Stimulated activated CD8-positive, alpha-beta memory T cell treated with anti-CD3 and anti-CD28 coated beads, Interleukin-2, amount 100 ng/mL, for 1 hour (primary cell): ENCODE measurements at places on chromosomes 7 and 10.

- no peak for DNase-seq
These were observed 12.0 kb upstream of the CALML5 start for GRCh38 chr10:5511231-5511884.

GRCh38 chr7:33477719-33478480 is 348.5 kb downstream of the BBS9 start:
- no peak for DNase-seq

- DNase-seq: no peak
These were observed 295.6 kb downstream of the DPP6 start for GRCh38 chr7:154347700-154348266.

DNA sequence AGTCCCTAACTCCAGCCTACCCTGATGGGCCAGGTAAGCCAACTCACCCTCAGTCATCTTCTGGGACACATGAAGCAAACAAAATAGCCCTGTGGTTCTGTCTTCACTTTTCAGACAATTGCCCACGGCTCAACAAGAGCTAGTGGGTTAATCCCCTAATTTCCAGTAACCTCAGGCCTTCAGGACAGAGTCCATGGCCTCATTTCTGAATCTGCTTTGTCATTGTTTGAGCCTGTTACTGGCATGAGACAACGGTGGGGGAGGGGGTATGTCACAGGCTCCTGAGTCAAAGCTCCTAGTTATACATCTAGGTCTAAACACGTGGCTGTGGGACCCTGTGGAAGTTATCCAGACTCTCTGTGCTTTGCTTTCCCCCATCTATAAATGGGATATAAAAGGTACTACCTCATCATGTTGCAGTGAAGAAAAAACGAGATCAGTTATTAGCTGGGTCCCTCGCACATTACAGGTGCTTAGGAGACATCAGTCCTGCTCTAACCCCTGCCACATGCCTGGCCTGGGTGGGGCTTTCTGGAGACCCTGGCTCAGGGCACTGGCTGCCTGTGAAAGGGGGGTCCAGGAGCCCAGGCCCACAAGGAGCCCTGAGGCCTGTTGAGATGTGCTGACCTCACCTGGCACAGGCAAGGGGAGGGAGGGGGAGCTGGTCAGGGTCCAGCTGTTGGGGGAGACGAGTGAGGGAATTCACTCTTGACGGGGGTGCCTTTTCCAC is 16.5 kb downstream of the MAT1A start:
- no peak for DNase-seq

DNA sequence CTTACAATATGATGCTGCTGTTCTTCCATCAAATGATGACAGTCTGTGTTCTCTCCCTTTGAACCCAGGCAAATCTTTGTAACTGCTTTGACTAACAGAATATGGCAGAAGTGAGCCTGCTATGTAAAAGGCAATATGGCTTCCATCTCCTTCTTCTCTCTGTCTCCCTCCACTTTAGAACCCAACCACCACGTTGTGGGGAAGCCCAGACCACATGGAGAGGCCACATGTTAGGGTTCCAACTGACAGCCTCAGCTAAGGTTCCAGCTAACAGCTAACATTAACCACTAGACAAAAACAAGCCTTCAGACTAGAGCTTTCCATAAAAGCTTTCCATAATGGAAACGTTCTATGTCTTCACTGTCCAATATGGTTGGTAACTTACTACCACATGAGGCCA is 107.7 kb downstream of the PRTFDC1 start:
- no peak for DNase-seq

DNA sequence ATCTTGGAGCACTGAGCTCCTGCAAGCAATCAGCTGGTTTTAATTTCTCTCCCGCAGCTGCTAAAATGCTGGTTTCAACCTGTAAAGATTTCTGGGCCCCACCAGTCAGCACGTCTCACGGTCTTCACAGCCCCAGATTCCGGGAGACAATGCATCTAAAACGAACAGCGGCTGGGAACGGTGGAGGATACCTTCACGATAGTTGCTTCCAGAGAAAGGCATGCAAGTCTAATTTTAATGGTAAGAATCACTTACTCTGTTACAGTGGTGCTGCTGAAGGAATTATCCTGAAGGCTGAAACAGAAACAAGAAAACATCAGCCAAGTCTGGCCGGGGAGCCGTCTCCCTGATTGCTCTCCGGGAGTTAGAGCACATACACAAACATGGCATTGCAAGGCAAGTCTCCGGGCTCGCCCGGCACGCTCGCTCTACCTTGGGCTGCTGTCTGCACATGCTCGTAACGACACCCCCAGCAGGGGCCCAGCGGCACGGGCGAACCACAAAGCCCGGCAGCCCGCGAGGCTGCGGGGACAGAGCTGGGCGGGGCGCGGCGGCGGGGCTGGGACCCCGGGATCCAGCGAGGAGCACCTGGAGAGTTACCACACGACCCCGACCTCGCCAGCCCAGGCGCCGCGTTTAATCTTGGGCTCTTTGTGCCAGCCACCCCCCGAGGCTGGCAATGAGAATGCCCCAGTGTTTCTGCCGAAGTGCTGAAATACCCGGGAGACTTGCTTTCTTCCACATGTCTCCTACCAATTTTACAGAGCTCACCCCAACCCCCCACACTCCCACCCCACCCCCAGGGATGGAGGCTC is at the start of gene FAM13C:
FAM13C (minus strand) TSS at position 406 of the 815 bp plus-strand sequence; CDS start at position 317, 89 bp downstream.
- DNase-seq: no peak

- no peak for DNase-seq
These were observed 94.6 kb upstream of the RNF32 start for GRCh38 chr7:156545979-156546378.

DNA sequence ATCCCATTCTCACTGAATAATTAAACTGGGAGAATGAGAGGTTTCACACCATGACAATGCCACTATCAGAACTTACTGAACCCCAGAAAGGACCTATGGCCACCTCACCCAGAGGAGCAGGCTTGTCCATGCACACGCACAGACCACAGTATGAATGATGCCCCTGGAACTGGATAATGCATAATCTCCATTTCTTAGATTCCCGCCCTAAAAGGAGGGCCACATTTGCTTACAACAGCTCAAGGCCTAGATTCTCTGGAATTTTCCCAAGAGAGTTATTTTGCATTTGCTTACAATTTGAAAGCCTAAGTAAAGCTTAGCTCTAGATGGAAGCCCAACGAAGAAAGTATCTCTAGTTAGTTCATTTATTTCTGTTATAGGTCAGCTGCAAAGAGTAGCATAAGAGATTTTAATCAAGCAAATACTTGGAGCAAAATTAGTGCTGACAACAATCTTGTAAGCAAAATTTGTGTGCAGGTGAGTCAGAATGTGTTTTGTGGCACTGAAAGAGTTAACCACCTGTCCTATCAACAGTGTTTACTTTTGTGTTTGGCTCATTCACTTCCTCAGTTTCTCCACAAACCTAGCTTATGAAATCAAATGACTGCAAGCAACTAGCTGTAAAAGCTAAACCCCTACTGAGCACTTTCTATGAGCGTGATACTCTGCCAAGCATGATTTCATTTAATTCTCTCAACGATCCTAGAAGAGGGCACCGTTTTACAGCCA is 32.1 kb downstream of the ELMO1 start:
- DNase-seq: no peak

DNA sequence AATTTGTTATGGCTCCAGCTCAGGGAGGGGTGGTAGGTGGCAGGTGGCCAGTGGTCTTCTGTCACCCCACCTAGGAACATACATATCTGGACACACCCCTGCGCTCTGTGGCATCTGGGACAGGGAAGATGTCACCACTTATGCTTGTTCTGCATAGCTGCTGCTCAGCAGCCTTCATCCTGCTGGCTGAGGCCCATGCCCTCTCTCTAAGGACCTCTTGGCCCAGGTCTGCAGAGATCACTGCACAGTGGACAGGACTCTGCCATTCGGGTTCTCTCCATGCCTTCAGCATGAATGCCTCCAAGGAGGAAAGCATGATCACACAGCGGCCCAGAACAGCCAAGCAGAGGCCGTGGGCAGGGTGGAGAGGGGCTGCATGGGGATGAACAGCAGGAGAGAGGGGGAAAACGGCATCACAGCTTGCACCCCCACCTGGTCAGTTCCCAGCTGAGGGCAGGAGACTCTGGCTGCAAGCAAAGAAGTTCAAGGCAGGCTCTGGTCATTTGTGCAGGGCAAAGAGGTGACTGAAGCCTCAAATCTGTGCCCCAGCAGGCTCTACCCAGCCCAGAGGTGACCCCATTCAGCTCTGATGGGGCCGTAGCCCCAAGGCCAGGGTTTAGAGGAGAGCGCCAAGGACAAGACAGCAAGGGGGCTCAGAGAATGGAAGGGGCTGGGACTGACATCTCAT is 47.8 kb upstream of the GDF10 start:
- no peak for DNase-seq

DNA sequence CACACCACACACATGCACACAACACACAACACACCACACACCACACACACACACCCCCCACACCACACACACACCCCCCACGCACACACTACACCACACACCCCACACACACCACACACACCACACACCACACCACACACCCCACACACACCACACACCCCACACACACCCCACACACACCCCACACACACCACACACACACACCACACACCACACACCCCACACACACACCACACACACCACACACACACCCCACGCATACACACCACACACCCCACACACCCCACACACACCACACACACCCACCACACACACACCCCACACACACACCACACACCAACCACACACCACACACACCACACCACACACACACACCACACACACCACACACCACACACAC is 16.4 kb downstream of the UCN3 start:
- no peak for DNase-seq

DNA sequence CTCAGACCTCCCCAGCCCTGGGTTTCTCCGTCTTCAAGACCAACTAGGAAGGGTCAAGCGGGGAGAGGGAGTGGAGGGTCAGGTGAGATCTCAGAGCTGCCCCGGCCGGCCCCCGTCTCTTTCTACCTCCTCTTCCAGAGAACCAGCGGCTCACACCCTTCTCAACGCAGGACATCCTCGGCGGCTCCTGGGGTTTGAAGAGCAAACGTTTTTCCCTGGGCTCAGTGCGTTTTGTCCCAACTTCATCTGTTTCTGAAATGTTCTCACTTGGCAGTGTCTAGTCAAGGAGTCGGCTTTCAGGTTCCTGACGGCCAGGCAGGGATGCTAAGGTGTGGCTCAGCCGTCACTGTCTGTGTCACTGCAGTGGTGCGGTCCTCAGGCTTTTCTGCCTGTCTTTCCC is 416.4 kb upstream of the FOXK1 start:
- DNase-seq: no peak

- DNase-seq: no peak
These were observed 28.2 kb downstream of the SKIDA1 start for GRCh38 chr10:21497177-21497807.

- no peak for DNase-seq
These were observed 13.0 kb upstream of the AKR1E2 start for GRCh38 chr10:4813023-4813422.
